Activated T-cell treated with anti-CD3 and anti-CD28 coated beads for 1 hour (primary cell): ENCODE measurements at places on chromosomes 2 and 18.

- DNase-seq: no peak
These were observed 38.2 kb upstream of the PXDN start for GRCh38 chr2:1782514-1782913.

GRCh38 chr18:41459656-41460055 is 495.4 kb upstream of the PIK3C3 start:
- no peak for DNase-seq

- no peak for DNase-seq
These were observed 10.9 kb downstream of the IL1B start for GRCh38 chr2:112825706-112826105.

- DNase-seq: no peak
These were observed 2.8 kb upstream of the PEX13 start for GRCh38 chr2:61014763-61015162.

- DNase-seq: no peak
These were observed 150.5 kb upstream of the L3MBTL4 start for GRCh38 chr18:6564950-6565814.

GRCh38 chr2:172372436-172372835 is 55.0 kb upstream of the ITGA6 start:
- DNase-seq: no peak

- DNase-seq: no peak
These were observed 12.7 kb upstream of the SMAD4 start for GRCh38 chr18:51017140-51017879.

DNA sequence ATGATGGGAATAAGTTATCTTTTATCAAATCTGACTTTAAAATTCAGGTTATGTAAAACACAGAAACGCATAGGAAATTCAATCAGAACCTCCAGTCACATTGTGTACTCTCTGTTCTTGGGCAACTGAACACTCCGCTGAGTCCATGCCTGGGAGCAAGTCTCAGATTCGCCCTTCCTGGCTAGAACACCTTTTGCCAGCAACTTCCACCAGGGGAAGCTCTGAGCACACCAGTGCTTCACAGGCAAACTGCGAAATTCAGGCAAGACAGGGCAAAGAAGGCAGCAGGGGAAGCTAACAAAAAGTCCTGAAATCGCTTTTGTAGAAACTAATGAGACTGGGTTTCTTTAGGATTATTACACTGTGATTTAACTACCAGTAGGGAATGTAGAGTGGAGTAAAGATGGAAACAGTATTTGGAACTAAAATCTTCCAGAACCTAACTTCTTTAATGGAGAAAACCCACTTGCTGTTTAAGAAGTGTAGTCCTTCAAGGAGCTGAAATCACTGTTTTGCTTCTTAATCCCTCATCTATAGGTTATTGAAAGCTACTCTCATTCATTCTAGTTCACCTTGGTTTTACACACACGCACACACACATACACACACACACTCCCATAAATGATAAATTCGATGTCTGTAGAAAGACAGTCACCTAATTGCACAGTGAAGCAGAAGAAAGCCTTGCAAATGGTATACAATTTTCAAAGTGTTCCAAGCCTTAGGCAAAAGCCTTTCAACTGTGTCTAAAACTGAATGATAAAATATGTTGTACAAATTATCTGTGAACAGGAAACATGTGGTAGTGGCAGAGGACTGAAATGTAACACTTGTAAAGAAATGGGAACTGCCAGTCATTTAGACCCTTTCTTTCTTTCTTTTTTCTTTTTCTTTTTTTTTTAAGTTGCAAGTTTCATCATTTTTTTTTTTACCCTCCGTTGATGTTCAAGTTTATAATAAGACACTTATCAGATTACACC is 214.5 kb downstream of the TMEM182 start:
- DNase-seq: no peak

- DNase-seq: no peak
These were observed 115.8 kb downstream of the TTC27 start for GRCh38 chr2:32743480-32744236.

DNA sequence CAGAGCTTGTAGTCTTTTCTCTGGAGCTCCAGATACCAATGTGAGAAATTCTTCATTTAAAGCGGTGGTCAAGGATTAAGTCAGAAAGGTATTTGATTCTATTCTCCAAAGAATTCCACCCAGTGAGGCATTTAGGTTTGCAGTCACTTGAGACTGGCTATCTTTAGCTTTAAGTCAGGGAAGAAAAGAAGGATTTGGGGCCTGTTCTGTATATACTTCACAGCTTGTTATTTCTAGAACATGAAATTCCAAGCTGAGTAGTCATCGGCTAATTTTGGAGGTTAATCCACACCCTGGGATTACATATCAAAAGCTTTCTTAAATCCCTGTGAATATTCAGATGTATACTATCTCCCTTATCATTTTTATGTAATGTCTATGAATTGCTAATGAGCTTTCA is 39.4 kb downstream of the MYOM1 start:
- DNase-seq: no peak

GRCh38 chr2:1366546-1367134 is 46.6 kb upstream of the TPO start:
- no peak for DNase-seq

GRCh38 chr2:188511346-188511745 is 219.7 kb downstream of the GULP1 start:
- no peak for DNase-seq

GRCh38 chr2:102294802-102295489 is 16.4 kb upstream of the IL1RL1 start:
- no peak for DNase-seq

- DNase-seq: no peak
These were observed 3.0 kb downstream of the LYG1 start for GRCh38 chr2:99297994-99298393.

DNA sequence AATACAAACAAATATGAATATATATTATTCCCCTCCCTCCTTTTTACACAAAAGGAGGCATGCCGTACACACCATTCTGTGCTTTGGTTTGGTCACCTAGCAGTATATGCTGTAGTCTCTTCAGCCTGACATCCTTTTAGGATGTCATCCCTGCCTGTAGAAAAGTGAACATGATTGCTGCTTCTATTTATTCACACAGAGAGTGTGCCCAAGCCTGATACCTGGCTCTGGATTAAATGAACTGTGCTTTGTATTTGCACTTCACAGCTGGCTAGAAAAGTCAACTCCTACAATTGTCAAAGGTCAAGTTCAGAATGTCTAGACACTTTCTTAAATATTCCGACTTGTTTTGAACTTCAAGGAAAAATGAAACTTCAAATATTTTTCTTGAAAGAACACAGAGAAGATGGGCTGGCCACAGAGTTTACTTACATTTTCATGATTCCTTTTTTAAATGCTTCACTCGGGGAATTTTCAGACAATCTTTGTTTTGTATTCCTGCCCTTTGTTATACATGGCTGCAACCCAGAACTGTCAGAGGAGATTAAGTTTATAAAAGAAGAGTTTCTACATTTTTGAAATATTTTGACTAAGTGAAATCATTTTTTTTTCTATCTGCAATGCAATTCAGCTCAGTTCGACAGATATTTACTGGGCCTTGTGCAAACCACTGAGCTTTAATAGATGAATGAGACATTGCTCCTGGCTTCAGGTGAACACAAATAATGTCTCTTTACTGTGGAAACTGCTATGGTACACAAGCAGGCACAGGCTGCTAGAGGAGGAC is 33.5 kb downstream of the DAPL1 start:
- DNase-seq: no peak

- DNase-seq: no peak
These were observed 24.5 kb upstream of the SMAD7 start for GRCh38 chr18:48975120-48975816.

DNA sequence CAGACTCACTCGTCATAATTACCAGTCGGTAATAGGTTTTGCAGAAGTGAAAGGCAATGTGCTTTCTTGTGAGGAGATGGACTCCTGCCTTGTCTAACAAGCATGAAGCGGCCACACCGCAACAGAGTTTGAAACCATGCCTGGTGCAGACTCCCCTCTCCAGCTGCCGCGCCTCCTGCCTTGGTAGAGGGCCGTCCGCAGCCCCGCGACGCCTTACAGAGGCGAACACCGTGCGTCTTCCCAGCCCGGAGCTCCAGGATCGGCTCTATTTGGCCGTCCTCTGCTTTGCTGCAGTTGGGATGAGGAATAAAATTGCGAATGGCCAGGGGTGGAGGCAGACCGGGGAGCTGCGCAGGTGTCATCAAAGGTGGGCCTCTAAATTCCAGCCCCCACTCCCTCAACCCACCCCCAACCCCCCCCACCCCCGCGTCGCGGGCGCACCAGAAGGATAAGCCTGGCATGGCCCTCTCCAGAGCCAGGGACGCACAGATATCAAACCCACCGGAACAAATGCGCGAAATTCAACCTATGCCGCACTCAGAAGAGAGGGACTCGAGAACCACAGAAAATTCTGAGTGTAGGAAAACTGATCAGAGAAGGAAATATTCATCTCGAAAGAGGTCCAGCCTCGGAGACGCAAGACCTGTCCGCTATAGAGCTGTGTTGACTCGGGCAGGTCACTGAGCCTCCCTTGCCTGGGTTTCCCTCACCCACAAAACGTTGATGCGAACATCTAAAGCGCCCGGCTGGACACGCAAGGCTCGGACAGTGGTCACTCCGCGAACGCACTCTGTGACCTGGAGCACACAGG is 1.1 kb downstream of the TRABD2A start:
- DNase-seq: no peak

DNA sequence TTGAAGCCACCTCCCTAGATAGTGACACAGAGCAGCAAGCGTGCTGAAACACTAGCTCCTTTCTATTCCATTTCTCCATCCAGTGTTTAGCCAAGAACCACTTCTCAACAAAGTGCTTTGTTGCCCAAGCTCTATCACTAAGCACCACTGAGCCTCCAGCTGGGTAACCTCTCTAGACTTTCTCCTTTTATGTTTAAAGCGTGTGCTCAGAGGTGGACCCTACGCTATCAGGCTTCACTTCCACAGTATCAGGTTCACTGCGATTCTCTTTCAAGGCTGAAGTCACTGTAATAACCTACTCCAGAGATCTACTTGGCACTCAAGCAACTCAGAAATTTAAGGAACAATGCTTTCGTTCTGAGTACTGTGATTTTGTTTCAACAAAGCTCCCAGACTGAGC is 197.9 kb downstream of the LNPK start:
- DNase-seq: no peak

GRCh38 chr2:130873700-130874346 is 37.1 kb downstream of the ARHGEF4 start:
- DNase-seq: peak; percentile 59

GRCh38 chr2:142531377-142531776 is 346.1 kb upstream of the KYNU start:
- DNase-seq: no peak

- no peak for DNase-seq
These were observed 88.6 kb upstream of the GPC1 start for GRCh38 chr2:240346753-240347372.

GRCh38 chr2:43444989-43445645 is 150.7 kb downstream of the THADA start:
- DNase-seq: no peak

DNA sequence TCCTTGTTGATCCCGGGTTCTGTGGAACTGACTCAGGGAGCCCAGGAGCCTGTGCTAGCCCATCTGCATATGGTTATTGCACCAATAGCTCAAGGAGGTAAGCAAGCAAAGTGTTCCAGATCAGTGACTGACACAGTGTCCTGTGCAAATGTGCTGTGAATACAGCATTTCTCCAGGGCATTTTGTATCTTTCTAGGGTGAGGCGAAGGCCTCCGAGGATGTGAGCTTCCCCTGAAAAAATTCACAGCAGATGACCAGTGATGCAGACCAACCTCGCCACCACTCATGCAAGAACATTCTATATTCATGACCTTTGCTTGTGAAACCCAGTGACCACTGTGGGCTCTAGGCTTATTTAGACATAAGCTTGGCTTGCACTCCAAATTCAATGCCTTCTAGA is 15.2 kb upstream of the NT5DC4 start:
- no peak for DNase-seq

- no peak for DNase-seq
These were observed 63.7 kb upstream of the BCL2L11 start for GRCh38 chr2:111057045-111057444.

DNA sequence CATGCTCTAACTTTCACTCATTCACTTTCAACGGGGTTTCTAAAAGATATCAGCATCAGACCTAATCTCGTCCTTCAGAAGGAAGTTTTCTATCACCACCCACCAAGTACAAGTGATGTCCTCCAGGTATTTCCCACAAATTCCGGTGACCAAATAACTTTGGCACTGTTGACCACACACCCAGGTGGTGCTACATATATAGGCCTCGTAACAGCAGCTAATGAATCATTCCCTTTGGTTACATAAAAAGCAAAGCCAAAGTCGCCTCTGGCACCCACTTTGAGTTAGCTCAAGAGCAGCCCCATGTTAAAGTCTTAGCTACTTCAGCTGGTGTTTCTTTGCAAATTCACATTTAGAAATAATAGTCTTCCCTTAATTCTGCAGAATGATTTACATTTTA is 138.2 kb upstream of the OSR1 start:
- DNase-seq: no peak

- DNase-seq: no peak
These were observed 56.3 kb upstream of the ZNF532 start for GRCh38 chr18:58808349-58808748.

DNA sequence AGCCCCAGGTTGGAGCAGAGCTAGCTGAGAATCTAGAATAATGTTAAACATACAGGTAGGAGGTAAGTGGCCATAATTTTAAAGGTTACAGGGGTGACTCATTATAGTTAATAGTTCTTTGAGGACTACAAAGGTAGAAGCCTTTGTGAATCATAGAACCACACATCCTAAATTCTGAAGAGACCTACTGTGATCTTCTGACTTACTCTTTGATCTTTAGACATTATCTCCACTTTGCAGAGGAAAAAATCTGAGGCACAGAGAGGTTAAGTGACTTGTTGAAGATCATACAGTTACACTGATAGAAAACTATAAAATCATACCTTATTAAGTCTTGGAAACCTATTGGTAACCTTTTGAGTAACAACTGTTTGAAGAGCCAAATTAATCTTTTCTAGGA is 1051.3 kb upstream of the NRXN1 start:
- no peak for DNase-seq

DNA sequence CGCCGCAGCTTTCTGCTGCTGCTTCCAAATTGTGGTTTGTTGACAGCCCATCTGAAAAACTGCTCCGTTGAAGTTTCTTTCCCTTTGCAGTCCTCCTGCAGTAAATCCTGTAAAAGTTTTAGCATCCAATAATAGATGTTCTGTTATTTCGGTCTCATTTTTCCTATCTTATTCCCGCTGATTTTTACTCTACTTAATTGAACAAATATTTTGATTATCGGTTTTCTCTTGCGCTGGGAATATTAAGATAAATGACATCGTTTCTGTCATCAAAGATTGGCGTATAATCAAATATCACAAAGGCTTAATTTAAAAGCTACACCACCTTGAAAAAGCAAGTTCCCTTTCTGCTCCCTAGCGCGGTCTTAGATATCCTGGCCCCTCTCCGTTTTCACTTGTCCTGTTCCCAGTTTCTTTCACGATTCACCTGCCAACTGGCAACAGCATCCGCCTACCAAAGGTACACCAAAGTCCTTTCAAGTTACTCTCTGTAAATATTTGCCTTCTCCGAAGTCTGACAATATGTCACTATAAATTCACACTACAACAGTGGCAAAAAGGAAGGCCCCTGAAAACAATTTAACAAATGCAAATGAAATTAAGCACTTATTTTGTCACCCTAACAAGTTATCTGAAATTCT is 1.0 kb upstream of the STRN start:
- DNase-seq: no peak

GRCh38 chr18:70634576-70635147 is 345.8 kb downstream of the SOCS6 start:
- no peak for DNase-seq
